ENCODE measurements at places on chromosomes 12 and 14.

DNA sequence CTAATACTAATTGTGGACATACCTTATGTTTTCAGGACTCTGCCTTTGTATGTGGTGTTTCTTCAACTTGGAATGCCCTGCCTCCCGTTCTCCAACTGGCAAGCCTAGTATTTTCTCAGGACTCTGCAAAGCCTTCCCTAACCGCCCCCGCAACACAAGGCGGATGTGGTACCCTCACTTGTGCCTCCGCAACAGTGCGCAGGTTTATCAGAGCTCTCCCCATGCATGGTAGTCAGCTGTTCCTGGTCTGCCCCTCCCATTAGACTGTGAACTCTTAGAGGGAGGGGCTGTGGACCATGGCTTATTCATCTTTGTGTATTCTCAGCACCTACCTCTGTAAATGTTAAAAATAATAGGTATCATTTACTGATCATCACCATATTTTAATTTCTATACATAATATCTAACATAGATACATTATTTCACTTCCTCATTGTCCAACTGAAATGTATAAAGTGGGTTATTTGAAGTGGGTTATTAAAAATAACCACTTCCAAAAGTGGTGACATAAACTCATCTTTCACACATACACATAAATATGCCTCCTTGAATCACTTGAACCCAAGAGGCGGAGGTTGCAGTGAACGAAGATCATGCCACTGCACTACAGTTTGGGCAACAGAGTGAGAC, 9.0 kb downstream of the LPAR5 start:
- no peak for DNase-seq

- no peak for DNase-seq
Observed at GRCh38 chr12:108254030-108254429, 85.1 kb downstream of the CMKLR1 start.

DNA sequence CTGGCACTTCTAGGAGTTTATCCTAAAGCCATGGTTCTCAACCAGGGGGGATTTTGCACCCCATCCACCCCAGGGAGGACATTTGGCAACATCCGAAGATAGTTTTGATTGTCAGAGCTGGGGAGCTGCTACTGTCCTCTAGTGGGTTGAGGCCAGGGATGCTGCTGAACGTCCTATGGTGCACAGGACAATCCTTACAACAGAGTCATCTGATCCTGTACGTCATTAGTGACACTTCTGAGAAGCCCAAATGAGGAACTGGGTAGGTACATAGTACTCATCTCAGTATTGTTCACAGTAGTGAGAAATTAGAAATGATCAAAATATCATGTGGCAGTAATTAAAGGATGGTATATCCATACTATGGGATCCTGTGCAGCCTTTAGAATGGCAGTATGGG, 185.1 kb downstream of the CHST11 start:
- no peak for DNase-seq

GRCh38 chr14:25904446-25904845, 693.4 kb downstream of the NOVA1 start:
- DNase-seq: no peak

DNA sequence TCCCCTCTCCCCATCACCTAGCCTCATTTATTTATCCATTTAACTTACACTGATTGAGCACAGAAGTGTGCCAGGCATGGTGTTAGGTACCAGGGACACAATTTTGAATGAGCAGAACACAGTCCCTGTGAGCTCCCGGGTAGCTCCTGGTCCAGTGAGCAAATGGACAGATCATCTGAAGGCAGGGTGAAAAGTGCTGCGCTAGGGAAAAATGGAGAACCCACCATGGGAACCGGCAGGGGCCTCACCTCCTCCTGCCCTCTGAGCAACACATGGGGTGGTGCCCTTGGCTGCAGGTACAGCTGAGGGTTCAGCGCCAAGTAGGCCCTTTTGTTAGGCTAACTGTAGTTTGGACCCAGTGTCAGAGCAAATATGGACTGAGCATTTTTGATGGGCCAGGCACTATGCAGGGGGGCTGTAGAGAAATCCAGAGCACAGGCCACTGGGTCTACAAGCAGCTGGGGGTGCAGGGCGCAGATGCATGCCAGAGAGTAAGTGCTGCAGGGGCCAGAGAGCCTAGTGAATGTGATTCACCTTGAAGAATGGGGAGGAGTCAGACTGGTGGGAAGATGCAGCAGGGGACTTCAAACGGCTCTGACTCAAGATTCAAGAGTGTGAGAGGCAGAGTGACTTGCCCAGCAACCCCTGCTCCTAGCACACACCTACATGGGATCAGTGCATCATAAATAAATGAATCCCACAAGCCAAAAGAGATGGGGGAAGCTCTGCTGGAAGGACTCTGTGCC, 28.2 kb downstream of the LTBP2 start:
- DNase-seq: no peak

GRCh38 chr12:6322969-6323339, 12.5 kb downstream of the PLEKHG6 start:
- no peak for DNase-seq

DNA sequence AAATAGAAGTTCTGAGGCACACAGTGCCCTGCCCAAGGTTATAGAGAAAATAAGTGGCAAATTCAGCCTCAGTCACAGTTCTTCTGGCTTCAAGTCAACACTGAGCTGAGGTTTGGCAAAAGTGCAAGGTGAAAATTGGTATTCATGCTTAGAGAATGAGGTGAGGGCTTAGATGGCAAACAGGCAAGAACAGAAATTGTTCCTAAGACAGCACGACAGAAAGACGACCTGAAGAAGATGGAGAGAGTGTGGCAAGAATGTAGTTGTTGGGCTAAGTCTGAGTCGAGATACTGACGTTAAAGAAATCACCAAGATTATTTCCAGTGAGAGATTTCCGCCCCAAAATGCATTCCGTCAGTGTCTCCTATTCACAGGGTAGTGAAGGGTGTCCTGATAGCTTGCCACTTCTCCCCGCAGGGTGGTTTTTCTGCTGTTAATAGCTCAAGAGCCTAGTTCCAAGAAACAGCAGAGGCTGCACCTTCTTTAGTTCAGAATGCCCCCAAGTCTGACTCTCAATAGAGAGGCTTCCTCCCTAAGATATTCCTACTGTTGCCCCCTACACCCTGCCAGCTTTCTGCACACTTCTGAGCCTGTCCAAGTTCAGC, 260.8 kb upstream of the AMIGO2 start:
- no peak for DNase-seq

DNA sequence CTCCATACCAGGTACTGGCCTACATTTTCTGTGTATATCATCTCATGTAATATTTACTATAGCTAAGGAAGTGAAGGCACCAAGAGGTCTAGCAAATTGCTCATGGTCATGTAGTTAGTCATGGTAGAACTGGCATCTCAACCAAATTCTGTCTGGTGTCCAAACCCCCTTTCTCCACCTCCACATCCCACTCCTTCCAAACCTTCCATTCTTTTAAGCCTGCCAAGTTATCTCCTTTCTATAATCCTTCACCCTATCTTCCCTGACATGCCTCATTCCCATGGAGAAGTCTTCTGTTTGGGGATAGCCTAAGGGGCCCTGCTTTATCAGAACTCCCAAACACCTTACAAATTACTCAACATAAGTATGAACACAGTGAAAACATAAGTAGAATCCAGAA, 196.2 kb upstream of the HMGA2 start:
- DNase-seq: no peak

DNA sequence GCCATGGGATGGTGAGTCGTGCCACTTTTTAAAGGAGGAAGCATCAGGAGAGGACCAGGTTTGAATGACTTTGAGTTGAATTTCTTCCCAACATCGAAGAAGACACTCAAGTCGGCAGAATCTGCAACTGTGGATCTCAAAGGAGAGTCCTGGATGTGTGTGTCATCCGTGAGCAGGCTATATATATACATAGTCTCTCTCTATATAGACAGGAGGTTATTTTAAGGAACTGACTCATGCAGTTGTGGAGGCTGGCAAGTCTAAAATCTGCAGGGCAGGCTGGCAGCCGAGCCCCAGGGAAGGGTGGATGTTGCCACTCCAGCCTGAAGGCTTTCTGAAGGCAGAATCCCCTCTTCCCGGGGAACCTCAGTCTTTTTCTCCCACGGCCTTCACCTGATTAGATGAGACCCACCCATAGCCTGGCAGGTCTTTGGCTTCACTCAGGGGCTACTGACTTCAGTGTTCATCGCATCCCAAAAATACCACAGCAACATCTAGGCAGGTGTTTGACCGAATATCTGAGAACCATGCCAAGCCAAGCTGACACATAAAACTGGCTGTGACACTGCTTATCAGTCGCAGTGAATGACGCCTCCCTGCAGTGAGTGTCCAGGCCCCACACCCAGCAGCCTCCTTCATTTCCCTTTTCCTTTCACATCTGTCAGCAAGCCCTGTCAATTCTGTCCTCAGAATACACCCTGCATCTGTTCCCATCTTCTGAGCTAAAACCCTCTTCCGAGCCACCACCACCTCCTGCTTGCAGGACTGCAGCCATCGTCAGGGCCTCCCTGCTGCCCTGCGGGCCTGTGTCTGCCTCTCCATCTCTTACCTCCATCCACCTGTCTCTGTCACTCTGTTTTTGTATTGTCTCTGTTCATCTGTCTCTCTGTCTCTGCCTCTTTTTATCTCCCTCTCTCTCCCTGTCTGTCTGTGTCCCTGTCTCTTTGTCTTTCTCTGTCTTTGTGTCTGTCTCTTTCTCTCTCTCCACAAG, 54.0 kb downstream of the ZNF664 start:
- DNase-seq: no peak

DNA sequence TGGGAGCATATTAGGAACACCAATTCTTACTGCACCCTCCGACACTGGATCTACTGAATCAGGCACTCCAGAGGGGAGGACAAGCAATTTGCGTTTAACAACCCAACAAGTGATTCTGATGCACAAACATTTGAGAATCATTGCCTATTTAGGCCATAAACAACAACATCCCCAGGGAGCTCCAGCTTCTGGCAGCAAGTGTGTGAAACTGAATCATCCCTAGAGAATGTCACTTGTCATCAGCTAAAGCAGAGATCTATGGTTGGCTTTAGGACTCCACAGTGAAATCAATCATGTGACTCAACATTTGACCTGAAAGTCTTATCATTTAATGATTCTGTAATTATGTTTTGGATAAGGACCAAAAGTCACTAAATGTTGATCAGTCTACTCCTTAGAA, 505.0 kb upstream of the FLRT2 start:
- no peak for DNase-seq

DNA sequence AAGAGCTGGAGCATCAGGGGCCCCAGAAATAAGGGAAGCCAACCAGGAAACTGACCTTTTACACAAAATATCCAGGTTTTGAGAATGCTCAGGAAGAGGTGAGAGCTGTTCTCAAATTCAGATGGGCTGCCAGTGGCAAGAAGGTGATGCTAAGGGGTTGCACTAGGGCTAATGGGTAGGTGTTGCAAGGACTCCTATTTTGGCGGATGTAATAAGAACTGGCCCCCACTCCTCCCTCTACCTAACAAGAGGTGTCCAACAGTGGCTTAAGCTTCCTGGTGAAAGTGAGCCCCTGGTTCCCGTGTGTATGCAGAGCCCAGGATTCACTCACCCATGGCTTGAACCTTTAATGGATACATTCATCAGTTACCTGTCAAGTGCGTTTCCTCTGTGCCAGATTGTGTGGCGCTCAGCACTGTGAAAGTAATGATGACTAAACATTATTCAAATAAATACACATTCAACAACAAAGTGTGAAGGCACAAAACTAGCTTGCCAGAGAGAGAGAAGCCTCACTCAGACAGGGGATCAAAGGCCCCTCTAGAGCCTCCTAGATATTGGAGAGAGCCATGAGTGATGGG, 705 bp upstream of the CHGA start:
- DNase-seq: peak; percentile 42

DNA sequence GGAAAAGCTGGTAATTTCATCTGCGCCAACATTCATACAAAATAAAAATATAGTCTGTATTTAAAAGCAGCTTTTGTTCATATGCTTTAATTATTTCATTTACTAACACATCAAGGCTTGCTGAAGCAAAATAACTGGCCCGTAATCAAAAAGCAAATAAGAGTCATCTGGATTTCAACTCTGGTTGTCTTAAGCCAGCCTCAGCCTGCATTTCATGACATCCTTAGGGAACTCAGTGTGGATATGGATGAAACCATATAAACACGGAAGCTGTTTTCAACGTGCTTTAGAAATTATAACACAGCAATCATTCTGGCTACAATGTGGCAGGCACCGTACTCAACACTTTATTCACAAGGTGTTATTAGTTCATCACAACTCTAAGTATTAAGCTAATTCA, 852 bp downstream of the COX16 start:
- peak; percentile 7 for DNase-seq

GRCh38 chr12:49698619-49699545, 8.3 kb downstream of the FMNL3 start:
- no peak for DNase-seq

DNA sequence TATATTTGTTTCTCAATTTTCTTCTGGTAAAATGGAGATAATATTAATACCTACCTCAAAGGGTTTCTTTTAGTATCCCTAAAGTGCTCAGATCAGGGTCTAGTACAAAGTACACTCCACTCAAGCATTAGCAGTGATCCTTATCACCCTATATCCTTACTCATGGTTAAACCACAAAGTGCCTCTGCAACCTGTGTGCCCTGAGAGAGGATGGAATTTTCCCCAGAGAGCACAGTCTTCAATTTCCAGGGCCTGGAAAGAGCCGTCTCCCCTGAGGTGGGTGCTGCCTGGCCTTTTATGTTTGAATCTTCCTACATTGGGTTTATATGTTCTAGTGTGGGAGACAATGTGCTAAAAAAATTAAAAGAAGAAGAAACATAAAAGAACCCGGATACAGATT, 183.1 kb upstream of the FBXO33 start:
- DNase-seq: peak; percentile 3

DNA sequence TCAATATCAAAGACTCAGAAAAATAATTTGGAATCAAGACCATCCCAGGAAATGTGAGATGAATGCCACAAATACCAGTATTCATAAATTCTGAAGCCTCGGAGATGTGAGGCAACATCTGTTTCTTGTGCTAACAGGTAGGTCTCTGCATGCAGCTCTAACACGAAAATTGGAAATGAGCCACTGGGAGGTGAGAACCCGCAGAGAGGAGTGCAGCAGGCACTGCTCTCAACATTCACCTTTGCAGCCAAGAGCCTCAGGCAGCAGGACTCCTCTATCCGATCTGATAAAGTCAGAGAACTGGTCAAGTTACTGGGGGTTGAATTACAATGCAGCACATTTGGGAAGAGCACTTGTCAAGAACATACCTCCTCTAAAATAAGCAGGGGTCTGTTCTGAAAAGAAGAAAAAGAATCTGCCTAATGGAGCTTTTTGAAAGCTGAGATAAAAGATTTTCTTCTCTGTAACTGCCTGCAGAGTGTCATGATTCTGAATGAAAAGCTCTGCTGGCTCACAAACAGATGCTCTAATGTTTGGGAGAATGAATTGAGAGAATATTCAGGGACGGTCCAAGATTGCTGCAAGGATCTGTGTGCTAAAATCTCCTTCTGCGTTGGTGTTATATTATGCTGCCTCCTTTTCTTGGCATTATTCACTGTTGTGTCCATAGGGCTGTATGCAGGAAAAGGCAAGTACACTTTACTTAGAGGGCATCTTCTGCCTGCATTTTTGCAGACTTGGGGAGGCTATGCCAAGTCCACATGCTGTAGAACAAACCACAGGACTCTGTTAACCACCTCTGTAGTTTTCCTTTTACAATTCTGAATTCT, 209.6 kb upstream of the KRR1 start:
- DNase-seq: peak; percentile 39
